ENCODE measurements at places on chromosomes 12 and 14.

DNA sequence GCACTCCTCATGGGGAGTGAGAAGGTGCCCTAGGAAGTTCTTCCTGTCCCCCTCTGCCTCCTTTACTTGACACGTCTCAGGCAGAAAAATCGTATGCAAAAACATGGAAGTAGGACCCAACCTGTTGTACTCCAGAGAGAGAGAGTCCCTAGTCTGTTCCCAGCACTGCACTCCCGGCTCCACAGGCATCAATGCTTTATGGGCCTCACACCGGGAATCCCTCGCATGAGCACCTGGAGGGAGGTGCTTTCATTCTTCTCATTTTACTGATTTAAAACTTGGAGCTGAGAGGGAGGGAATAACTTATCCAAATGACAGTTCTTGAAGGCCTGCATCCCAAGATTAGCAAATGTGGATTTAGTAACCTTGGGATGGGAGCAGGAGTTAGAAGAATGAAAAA is 1101.4 kb downstream of the BCL11B start:
- no peak for DNase-seq

GRCh38 chr12:2074792-2075191 is 22.0 kb downstream of the CACNA1C start:
- no peak for DNase-seq

DNA sequence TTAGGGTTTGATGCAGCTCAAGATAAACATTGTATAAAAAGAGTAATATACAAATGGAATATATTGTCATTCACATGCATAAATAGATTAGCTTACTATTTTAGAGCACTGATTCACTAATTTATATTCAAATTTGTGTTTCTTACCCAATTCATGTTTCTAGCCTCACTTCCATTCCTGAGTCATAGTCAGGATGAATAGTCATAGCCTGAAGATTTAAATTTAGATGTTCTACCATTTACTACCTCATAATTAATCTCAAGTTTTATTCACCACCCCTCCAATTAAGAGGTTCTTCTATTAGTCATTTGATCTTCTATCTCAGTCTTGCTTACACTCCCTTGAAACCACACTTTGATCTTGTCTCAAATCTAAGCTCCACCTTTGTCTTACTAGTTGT is 38.7 kb downstream of the ANO4 start:
- no peak for DNase-seq

DNA sequence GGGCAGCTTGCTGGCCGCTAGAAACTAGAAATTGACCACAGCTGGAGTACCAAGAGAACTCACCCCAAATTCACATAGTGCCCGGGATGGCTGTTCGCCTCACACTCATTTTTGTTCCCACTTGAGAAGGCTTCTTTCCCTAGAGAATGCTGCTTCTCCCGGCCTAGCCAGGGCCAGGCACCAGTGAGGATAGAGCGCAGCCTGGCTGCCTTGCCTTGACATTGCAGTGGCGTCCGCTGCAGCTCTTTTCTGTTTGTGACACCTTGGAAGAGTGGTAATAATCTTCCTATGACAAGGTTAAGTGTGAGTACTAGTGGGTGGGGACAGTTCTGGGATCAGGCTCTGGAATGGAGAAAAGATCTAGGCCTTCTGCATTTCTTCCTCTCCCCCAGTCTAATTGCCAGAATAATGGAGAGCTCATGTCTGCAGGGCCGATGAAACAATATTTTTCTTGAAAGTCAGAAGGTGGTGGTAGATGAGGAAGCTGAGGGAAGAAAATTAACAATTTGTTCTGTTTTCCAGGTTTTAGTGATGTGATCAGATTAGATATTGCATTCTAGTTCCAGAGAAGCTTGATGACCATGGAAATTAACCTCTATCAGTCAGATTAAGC is 3.7 kb downstream of the TMEM253 start:
- DNase-seq = peak; percentile 82

All from NCI-H1694 (cell line).